Stimulated activated CD4-positive, alpha-beta T cell treated with anti-CD3 and anti-CD28 coated beads, Interleukin-1b, Interleukin-23, amount 100 ng/mL, for 1 hour (primary cell): ENCODE measurements at places on chromosomes 16 and 17.

DNA sequence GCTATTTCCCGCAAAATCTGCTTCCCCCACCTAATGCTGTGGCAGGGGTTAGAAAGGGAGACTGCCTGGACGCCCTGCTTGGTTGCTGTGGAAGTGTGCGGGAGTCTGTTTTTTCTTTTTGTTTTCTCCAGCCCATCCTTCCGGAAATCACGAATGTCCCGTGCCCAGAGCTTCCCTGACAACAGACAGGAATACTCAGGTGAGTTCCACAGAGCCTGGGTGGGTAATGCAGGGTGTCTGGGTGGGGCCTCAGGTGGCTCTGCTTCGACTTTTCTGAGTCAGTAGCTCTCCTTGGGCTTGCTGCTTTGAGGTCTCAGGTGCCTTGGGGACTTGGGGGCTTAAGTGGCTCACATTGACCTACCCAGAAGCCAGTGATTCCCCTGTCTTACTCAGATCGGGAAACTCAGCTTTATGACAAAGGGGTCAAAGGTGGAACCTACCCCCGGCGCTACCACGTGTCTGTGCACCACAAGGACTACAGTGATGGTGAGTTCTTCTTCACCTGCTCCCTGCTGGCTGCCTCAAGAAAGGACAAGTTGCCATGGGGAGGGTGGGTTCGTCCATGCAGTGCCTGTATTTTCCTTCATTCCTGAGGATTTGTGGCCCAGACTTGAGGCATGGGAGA lies 11.4 kb downstream of the LIMD2 start:
- DNase-seq = no peak

GRCh38 chr17:79919862-79920720 lies 80.9 kb upstream of the CBX4 start:
- DNase-seq = no peak

DNA sequence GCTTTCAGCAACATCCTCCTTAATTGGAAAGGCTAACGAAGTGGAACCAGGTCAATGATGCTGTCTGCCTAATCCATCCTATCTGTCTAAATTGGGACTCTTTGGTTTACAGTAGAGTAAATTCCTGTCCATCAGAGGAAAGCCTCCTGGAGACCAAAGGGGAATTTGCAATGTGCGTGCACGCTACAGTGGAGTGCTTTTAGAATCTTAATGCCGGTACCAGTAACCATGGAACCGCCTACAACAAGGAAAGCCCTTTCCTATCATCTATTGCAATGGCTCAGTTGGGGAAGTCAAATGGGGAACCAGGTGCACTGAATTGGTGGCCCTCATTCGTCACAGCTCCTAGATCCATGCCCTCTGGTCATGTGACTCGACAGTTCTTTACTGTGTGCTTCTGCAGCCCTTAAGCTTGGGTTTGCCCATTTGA lies 110.1 kb downstream of the XYLT1 start:
- no peak for DNase-seq

- no peak for DNase-seq
Observed at GRCh38 chr16:12519986-12520385, 283.7 kb downstream of the CPPED1 start.

DNA sequence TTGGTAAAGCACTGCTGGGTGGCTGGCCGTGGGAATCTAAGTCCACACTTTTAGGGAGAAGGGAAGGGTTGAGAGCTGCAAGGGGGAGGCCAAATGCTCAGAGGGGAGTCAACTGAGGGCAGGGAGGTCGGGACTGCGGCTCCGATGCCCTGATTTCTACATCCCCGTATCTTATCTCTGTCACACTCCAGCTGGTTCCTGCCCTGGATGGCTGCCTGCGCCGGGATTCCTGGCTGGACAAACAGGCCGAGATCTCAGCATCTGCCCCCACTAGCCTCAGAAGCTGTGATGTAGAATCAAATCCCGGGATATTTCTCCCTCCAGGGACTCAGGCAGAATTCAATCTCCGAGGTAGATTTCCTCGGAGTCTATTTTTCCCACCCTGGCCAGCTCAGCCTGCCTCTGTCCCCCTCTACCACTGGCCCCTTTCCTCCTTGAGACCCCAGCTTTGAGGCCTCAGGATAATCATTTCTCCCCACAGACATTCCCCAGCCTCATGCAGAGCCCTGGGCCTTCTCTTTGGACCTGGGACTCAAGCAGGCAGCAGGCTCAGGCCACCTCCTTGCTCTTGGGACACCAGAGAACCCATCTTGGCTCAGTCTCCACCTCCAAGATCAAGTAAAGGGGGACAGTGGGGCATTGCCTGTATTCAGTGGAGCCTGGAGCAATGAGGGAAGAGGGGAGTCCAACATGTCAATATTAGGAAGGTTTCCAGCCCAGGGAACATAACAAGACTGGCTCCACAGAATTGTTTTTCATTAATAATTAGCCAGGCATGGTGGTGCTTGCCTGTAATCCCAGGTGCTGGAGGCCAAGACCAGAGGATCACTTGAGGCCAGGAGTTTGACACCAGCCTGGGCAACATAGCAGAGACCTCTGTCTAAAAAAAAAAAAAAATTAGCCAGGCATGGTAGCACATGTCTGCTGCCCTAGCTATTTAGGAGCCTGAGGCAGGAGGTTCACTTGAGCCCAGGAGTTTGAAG lies 1.8 kb downstream of the SHBG start:
- no peak for DNase-seq

GRCh38 chr16:3150346-3151218 lies 15.8 kb downstream of the ZNF213 start:
- peak; percentile 94 for DNase-seq

DNA sequence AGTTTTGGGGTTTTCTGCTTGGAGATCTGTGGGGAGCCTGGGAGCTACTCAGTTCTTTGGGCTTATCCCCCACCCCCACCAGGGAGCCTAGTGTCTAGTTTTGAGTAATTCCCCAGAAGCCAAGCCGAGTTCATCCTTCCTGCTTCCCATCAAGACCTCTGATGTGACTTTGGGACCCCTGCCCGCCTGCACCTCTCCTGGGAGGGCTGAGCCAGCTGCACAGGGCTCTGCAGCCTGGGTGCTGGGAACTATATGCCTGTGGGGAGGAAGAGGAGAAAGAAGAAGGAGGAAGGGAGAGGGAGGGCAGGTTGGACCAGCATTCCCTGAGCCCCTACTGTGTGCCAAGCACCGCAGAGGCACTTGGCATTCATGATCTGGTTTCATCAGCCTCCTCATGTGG lies 178.9 kb downstream of the TMEM132E start:
- DNase-seq = no peak

DNA sequence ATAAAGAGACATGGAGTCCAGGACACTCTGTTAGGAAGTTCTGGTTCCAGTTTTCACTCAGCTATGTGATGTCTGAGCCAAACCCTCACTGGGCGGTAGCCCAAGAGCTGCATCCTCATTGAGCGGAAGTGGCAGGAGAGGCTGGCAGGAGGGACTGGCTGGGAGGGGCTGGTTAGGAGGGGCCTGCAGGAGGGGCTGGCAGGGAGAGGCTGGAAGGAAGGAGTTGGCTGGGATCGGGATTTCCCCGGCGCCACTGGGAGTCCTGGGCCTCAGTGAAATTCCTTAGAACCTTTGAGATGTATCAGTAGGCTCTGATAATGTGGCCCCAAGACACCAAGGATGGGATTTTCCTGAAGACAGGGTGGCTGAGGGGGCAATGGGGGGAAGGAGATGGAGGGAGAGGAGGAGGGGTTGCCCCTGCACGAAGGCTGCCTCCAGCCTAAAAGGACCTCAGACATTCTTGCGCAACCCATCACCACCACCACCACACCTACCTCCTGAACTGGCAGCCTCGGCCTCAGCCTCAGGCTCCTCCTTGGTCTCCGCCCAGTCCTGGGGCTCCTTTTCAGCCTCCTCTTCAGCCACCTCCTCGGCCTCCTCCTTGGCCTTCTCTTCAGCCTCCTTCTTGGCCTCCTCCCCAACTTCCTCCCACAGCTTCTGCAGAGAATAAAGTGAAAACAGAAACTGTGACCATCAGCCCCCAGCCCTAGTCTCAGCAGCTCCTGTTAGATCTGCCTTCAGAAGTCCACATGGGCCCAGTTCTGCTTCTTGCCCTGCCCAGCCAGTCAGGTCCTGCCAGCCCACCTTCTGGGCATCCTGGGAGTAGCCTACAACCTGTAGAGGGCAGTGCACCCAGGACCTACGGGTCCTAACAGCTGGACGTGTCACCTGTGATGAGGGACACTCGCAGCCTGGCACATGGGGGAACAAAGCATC lies 31.7 kb downstream of the CNGB1 start:
- DNase-seq = no peak

GRCh38 chr17:4948166-4948930 lies at the start of gene PFN1:
Gene PFN1 (minus strand): TSS chr17:4948530. CDS start chr17:4948394, 136 bp downstream.
- peak; percentile 78 for DNase-seq

DNA sequence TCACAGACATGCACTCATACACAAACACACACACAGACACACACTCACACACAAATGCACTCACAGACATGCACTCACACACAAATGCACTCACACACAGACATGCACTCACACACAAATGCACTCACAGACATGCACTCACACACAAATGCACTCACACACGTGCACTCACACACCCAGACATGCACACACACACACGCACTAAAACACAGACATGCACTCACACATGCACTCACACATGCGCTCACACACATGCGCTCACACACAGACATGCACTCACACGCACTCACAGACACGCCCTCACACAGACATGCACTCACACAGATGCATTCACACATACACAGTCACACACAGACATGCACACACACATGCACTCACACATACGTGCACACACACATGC lies 2.7 kb upstream of the ZNF469 start:
- no peak for DNase-seq

GRCh38 chr17:45293413-45294211 lies 23.2 kb downstream of the MAP3K14 start:
- no peak for DNase-seq

- no peak for DNase-seq
Observed at GRCh38 chr16:3474136-3474779, 21.0 kb downstream of the C16orf90 start.

DNA sequence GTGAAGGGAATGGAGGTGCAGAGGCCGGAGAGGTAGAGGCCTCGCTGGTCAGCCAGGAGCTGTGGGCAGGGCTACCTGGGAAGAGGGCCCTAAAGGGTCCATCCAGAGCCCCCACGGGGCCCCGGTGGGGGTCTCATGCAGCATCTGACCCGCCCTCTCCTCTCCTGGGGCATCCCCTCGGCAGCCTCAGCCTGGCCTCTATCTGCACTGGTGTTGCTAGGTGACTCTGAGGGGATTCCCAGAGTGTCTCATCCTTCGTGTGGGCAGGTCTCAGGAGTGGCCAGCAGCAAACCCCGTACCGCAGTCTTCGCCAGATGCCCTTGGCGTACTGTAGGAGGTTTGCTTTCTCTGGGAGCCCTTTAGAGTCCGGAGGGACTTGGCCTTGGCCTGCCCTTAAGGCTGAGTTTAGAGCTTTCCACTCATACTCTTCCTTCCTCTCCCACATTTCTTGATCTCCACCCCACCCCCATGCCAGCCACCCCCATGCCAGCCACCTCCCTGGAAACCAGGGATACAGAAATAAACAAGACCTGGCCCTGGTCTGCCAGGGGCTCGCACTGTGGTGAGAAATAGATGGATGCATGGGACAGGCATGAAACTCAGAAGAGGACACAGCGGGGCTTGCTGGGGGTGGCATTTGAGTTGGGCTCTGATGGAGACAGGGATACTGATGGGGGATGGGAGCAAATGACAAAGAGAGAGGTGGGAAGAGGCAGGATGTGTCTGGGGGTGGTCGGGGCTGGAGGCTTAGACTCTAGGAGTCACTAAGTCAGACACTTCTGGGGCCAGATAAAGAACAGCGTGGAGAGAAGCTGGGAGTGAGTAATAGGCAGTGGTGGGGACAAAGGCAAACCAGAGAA lies 9.9 kb downstream of the SLC5A10 start:
- DNase-seq = no peak

DNA sequence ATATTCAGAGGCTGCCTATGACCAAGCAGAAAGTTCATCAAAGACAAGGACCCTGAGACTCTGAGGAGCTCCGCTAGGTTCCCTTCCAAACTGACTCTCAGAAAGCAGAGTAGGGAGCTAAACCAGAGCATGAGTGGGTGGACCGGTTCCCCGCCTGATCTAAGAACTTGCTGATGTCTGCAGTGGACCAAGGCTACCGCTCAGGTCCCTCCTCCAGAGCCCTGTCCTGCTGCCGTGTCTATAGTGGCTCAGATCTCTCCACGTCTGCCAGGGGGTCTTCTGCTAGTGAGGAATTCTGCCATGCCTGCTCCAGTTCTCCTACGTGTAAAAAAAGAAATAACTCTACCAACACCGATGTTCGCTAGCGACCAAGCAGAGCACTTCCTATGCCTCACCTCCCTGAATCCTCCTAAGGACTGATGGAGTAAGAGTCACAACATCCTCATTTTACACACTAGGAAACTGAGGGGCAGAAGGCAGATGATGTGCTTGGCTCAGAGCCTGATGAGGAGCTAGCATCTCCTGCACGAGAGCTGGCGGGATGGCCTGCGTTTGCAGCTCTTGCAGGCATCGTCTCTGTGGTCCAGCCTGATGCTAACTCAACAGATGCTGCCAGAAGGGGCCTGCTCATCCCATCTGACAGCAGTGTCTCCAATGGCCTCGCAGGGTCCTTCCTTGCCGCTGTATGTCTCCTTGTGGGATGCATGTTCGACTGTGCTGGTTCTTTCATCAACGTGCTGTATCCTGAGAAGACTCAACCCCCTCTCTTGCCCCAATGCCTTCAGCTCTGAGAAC lies 265.5 kb downstream of the C16orf95 start:
- no peak for DNase-seq

- no peak for DNase-seq
Observed at GRCh38 chr17:21815352-21816063, 123.2 kb downstream of the KCNJ18 start.

GRCh38 chr16:27235938-27236245 lies 32.6 kb downstream of the KDM8 start:
- DNase-seq = no peak

DNA sequence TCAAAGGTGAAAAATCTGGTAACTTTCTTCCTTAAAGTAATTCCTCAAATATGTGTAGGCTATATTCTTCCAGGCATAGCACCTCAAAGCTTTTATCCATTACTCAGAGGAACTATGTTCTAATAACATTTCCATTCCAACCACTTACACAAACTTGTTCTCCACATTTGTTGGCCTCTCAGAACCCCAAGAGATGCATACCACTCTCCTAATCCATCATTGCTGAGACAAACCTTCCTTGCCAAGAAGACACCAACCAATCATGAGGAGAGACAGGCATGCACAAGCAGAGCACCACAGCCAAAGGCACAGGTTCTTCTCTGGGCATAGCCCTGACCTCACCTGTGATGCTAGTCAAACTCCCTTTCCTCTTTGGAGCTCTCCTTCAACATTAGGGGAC lies 20.9 kb downstream of the CDH11 start:
- no peak for DNase-seq

DNA sequence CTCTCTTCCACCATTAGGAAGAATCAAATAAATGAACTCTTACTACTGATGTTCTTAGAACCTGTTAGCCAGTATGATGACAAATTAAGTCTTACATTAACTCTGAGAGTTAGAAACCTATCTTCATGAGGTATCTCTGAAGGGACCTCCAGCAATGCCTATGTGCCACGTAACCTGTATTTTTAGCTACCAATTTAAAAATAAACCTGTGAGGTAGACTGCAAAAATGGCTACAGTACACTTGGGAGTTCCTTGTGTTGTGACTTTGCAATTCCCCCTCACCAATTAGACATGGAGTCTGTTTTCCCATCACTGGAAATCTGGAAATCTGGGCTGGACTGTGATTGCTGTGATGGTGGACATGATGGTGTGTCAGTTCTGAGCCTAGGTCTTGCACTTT lies 143.7 kb upstream of the MPHOSPH6 start:
- no peak for DNase-seq

- no peak for DNase-seq
Observed at GRCh38 chr17:9209347-9209746, 188.0 kb downstream of the NTN1 start.
